Central memory CD8-positive, alpha-beta T cell (primary cell): ENCODE measurements at places on chromosomes 5 and 9.

- DNase-seq: no peak
These were observed 317.6 kb upstream of the TRPC7 start for GRCh38 chr5:136682986-136683385.

DNA sequence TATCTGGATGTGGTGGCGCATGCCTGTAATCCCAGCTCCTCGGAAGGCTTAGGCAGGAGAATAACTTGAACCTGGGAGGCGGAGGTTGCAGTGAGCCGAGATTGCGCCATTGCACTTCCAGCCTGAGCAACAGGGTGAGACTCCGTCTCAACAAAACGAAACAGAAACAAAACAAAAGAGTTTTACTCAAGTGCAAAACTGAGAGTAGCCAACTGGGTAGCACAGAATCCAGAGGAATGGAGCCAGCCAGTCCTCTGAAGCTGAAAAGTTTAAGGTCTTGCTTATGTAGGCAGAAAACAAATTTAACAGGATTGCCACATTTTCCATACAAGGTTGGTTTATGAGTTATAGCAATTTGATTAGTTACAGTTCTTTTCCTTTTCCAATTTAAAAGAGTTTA lies 32.0 kb downstream of the SPIN1 start:
- no peak for DNase-seq

GRCh38 chr5:64341340-64341739 lies 164.5 kb upstream of the RGS7BP start:
- DNase-seq: no peak

DNA sequence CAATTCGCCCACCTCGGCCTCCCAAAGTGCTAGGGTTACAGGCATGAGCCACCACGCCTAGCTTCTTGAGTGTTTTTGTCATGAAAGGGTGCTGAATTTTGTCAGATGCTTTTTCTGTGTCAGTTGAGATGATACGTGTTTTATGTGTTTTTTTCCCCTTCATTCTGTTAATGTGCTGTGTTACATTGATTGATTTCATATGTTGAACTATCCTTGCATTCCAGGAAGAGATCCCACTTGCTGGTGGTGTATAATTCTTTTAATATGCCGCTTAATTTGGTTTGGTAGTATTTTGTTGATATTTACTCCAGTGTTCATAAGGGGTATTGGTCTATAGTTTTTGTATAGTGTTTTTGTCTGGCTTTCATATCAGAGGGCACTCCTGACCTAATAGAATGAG lies 13.6 kb downstream of the ZBTB43 start:
- no peak for DNase-seq
